Renal cortical epithelial cell (primary cell): ENCODE measurements at places on chromosomes 5 and 9.

- DNase-seq, result peak; percentile 96
Observed at GRCh38 chr5:41748631-41749030, 121.6 kb downstream of the OXCT1 start.

- peak; percentile 97 for DNase-seq
Observed at GRCh38 chr5:122183098-122183787, 53.9 kb downstream of the ZNF474 start.

DNA sequence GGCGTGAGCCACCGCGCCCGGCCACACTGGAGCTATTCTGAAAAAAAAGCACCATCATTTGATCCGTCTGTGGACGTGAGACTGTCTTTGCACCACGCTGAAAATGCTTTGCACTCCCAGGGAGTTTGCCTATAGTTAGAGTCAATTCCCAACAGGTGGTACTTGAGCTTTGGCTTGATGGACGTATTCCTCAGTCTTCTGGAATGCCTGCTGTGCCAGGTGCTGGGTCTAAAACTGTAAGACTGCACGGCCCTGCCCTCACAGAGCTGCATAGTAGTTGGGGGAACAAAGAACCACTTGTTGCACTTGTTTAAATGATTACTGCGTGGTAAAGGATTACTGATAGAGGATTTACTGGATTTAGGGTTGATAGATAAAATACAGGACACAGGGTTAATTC lies 3.4 kb upstream of the CCNO start:
- DNase-seq, result no peak

DNA sequence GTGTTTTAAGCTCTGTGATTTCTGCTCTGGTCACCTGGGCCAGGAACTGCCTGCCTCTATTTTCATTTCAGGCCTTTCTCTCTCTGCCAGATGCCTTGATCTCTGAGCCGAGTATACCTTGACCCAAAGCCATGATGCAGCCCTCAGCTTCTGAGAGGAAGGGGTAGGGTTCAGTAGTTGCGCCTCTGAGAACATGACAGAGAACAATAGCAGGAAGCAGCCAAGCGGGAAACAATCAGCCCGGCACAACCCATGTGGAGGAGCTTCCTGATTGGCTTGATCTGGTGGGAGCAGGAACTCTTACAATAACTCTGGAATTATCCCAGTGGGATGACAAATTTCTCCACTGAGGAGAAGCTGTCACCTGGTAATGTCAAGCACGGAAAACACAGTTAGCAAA lies 127.4 kb downstream of the PALM2AKAP2 start:
- DNase-seq, result peak; percentile 77

DNA sequence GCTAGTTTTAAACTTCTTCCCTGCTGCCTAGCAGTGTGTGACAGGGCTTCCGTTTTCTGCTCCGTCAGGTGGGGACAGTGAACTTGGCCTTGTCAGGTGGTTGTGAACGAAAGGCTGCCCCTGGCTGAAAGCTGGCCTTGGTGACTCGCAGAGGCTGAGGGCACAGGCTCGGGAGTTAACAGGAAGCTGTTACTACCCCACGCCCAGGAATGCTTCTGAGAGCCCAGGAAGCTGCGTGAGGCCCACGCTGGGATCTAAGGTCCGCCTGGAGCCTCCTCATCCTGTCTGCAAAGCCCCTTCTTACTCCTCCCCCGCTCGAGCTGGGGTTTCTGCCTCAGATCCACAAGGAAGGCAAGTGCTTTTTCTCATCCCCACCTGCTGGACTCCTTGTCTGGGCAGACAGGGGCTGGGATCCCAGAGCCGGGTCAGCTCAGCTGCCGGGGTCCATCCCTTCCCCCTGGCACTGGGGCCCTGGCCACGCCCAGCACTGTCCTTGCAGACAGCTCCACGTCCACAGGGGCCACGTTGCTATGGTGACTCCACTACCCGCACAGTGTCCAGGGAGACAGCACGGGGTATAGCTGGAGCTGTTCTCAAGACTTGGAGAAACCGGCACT lies 124.7 kb upstream of the TBC1D2 start:
- peak; percentile 60 for DNase-seq

DNA sequence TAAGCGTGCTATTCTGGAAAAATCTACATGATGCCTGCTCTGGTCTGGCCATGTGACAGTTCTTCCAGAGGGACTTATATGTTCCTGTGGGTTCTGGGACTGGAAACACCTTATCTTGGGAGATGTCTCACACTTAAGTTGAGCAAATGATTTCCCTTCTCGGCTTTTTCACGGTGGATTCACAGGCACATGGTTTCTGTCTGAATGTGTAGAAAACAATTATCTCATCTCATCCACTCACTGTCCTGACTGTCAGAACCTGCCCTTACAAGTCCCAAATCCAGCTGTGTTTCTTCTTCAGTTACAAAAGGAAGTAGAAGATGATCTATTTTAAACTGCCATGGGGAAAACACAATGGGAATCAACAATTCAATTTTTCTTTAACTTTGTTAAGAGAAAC lies 184.0 kb downstream of the SYK start:
- no peak for DNase-seq
